ENCODE measurements at places on chromosomes 5 and 9.

GRCh38 chr5:78689540-78690252 lies 41.1 kb upstream of the LHFPL2 start:
- DNase-seq, result no peak

GRCh38 chr5:1769017-1769640 lies 30.5 kb downstream of the MRPL36 start:
- DNase-seq, result no peak

- no peak for DNase-seq
Measured at GRCh38 chr5:136466041-136466415, 100.7 kb upstream of the TRPC7 start.

GRCh38 chr9:101587332-101588043 lies 7.3 kb downstream of the PPP3R2 start:
- DNase-seq, result no peak

DNA sequence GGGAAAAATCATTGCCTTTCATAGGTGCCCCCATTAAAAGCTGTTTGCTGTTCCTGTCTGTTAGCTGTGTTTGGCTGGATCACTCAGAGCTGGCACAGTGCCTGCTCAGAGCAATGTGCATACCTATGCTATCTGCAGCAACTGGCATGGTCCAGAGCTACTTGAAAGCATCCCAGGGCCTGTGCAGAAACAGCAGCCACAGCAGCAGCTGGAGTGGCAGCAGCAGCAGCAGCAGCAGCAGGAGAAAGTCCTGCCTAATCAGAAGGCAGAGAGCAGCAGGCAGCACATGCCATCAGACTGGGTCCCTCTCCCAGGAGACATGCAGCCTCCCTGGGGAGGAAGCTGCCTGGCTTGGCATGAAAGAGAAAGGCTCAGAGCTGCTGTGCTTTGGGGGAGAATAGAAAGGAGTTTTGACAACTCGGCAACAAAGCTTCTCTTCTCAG lies 243.8 kb upstream of the WWC1 start:
- no peak for DNase-seq

- DNase-seq, result no peak
Measured at GRCh38 chr5:107557051-107557658, 113.6 kb downstream of the EFNA5 start.

DNA sequence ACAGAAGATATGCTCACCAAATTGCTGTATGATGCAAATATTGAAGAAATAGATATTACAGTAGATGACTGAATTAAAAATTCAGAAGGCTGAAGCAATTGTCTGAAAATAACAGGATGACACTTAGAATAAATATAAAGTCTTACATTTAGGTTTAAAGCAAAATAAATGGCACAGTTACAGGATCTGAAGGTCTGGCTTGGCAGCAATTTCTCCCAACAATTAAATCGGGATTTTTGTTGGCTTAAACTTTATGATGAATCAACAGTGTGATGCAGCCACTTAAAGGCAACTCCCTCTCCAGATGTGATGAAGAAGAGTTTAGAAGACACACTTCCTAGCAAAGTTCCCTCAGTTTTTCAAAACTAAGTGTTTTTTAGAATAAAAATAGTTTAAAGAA lies 80.5 kb downstream of the NREP start:
- DNase-seq, result no peak

DNA sequence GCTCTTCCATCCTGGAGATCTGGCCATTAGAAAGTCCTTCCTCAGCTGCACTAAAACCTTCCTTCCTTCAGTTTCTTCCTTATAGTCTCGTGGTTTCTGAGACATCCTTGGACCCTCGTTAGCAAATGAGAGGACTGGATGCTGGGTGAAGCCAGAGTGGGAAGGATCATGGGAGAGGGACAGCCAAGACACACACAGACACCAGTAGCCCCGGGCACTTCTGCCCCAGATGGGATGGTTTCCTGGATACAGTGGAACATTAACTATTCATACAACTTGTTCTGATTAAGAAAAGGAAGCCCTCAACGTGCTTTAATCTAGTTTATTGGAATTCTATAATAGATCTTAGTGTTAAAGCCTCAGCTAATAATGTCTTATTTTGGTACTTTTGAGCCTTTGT lies 125.5 kb downstream of the SEC61B start:
- no peak for DNase-seq

- no peak for DNase-seq
Measured at GRCh38 chr5:174425271-174425963, 299.0 kb upstream of the MSX2 start.

GRCh38 chr9:132864277-132864676 lies 13.8 kb downstream of the AK8 start:
- no peak for DNase-seq

DNA sequence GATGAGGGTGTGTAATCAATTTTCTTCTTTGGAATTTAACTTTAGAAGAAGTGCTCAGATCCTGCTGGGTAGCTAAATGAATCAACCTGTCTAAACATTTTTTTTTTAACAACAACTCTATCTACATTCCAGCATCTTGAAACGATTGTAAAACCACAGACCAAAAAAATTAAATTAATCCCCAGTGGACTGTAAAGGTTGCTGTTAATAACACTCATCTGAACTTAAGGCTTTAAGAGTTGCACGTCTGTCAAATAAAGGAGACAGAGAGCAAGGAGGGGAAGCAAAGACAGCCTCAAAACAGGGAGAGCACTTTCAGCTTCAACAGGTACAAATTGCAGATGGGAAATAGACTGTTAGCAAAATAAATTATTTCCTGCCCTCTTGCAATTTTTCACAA lies 548.5 kb downstream of the DTWD2 start:
- DNase-seq, result no peak

DNA sequence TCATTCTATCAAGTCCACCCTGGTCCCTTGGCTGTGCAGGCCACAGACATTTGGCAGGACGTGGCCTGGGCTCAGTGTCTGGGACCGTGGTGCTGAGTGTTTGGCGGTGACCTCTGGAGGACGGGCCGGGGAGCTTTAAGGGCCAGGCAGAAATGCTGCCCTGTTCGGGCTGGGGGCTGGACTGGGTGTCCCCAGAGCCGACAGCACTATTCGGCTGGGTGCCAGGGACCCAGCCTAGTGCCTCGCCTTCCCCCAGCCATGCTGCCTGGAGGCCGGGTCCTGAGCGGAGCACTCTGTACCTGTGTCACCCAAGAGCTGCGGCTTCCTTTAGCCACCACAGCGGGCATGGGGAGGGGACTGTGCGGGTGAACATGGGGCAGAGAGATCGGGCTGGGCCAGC lies 40.4 kb downstream of the COL5A1 start:
- no peak for DNase-seq

DNA sequence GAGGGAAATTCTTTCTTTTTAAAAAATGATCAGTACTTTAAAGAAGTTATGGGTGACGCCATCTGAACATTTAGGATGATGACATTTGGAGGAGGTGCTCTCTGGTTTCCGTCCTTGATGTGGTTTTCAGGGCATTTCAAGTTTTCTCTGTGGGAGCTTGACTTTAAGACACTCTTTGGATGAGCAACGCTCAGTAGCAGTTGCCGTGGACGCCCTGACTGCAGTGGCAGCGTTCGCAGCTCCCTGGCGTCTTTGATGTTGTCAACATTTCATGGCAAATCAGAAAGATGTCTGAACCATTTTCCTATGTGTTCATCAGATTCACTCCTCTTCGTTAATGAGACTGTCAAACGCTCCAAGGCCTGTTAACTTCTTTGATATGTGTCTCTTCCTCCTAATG lies 86.1 kb downstream of the ZNF354C start:
- DNase-seq, result no peak

GRCh38 chr9:5949103-5949699 lies 58.5 kb downstream of the MLANA start:
- no peak for DNase-seq

DNA sequence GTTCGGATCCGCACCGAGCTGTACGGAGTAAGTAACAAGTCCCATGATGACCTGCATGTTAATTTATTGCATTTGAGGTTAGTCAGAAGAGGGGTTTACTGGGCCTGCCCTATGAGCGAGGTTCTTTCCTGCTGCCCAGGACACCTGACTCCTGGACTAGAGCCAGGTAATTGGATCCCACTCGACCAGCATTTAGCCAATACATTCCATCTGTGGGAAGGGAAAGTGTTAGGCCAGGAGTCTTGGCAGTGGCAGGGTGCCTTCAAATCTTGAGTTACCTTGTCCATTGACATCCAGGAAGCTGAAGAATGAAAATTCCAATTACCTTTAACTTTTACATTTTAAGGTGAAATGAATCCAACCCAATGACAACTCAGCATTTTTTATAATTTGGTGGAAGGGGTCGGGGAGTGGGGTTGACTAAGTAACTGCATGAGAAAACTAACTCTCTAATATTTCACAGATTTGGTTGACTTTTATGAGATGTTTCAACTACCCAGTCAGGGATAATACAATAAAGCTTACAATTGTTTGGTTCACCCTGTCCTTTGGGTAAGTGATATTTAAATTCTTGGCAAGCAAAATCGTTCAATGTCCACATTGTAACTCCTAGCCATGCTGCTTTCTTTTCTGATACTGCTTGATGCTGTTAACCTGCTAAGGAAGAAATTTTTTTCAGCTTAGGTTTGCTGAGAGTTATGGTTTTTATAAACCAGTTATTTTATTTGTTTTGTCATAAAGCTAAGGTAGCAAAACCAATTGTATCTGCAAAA lies 111.6 kb upstream of the IQGAP2 start:
- DNase-seq, result no peak
